ENCODE measurements at places on chromosomes 11 and 22.
A peak's percentile ranks its signal among the peaks of the same experiment; 100 is the strongest.

GRCh38 chr11:107591378-107592230, 657 bp downstream of the ELMOD1 start:
- DNase-seq: no peak

GRCh38 chr11:95299078-95299679, 68.2 kb upstream of the SESN3 start:
- no peak for DNase-seq

DNA sequence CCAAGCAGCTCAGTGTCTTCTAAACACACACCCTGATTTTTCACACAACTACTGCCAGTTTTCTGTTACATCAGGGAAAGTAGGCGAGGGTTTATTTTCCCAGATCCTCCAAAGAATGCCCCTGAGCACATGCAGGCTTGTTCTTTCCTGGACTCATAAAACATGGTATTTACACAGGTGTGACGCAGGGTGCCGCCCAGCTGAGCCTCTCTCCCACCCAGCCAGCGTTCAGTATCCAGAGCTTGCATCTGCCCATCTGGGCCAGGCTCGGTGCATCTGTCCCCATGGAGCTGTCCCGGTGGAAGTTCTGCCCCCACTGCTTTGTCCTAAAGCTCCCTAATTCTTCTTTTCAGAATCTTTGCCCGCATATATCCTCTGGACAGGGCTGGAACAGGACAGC, 44.8 kb upstream of the ISX start:
- no peak for DNase-seq

DNA sequence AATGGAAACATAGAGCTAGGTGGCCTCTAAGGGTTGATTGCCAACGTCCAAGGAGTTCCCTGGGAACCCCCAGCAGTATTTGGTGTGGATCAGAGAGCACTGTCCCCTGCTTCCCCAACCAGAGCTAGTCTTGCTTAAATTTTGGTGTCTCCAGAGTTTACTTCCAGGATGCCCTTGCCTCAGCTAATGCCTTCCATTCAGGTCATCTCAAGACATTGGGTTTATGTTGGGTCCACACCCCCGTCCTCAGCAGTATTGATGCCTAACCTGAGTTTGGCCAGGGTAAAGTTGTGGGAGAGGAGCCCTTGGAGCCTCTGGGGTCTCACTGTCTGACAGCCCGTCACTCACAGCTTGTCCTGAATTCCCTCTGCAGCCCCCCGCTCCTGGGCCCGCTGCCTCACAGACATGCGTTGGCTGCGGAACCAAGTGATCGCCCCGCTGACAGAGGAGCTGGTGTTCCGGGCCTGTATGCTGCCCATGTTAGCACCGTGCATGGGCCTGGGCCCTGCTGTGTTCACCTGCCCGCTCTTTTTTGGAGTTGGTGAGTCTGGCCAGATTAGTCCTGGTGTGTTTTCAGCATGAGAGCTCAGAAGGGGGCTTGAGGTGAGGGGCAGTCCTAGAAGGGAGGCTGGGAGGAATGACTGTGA, 1.4 kb downstream of the RCE1 start:
- DNase-seq: no peak

- DNase-seq: peak; percentile 35
These were observed 558.5 kb downstream of the MN1 start for GRCh38 chr22:27242917-27243589.

DNA sequence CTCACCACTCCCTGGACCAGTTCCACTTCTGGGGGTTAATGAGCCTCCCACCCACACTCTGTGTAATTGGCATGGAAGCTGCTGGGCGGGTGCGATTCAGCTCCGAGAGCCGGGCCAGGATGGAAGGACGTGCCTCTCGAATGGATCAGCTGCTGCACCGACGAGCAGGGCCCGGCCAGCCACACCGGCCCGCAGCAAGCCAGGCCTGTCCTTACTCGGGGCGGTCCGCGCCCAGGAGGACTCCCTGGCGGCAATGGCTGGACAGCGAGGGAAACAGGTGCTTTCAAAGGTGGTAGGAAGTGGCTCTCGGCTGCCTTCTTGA, 4.3 kb upstream of the SHISAL1 start:
- no peak for DNase-seq

GRCh38 chr11:10695833-10696232, 2.3 kb upstream of the IRAG1 start:
- no peak for DNase-seq

- no peak for DNase-seq
These were observed 25.1 kb downstream of the RSPH14 start for GRCh38 chr22:23116506-23117263.

DNA sequence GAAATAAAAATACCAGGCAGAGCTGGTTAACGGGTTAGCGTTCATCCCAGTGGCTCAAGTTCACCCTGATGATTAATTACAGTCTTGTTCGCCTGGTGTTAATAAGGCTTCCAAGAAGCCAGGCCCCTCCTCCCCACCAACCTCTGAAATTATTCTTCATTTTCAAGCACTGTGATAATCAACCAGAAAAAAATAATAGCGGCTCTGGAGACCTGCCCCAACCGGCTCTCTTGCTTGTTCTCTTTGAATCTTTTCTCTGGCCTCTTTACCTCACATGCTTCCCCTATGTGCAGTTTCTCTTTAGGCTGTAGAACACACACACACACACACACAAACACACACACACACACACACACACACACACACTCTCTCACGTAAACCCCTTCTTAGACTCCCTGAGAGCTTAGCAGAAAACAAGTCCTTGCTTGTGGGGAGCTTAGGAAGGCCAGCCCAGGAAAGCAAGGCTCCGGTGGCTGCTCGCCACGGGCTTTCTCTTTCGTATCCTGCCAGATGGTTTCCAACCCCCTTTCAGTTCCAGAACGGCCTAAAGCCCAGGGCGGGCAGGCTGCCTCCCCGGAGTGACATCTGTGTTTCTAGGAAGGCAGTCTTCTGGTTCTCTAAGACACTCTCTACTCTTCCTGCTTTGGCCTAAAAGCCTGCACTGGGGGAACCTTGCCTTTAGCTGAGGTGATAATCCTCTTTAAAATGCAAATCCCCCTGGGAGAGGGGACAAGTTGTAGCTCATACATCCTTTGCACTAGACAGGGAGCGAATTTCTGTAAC, 106.4 kb upstream of the SESN3 start:
- DNase-seq: peak; percentile 27

DNA sequence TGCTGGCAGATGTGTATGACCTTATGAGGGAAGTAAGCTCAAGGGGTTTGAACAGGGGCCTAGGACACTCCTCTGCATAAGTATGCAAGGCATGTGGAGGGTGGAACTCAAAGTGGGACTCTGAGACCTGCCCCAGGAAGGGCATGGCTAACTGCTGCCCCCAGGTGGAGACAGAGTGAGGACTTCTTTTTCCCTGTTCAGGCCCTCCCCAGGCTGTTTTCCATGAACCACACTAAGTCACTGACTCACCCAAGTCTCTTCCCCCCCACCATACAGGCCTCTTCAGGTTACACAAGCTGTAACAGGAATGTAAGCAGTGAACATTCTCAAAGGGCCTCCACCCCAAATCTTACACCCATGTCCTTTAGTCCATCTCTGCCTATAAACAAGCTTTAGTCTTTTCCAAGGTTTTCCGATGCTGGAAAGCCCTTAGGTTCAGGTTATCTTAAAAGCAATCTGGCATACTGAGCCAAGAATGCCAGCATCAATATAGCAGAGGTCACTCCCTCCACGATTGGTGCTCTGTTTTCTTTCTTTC, 13.1 kb downstream of the EEF1G start:
- DNase-seq: peak; percentile 96

GRCh38 chr11:76397383-76397782, 16.3 kb downstream of the GVQW3 start:
- no peak for DNase-seq

GRCh38 chr22:31950226-31950625, 5.9 kb downstream of the YWHAH start:
- DNase-seq: no peak

DNA sequence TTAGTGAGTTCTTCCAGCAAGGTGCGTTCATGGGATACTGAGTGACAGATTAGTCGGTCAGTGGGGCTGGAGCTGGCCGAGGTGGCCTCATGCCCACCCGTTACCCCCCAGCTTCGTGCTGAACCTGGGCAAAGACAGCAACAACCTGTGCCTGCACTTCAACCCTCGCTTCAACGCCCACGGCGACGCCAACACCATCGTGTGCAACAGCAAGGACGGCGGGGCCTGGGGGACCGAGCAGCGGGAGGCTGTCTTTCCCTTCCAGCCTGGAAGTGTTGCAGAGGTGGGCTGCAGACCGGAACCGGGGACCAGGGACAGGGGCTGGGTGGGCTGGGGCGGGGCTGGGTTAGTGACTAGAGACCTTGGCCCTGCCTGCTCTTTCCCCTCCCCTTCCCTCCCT, 2.9 kb downstream of the LGALS1 start:
- DNase-seq: no peak

Measured in brain microvascular endothelial cell (primary cell).